ENCODE measurements at places on chromosomes 1 and 21. TPM values are rescaled to one million over a fixed set of nuclear protein-coding genes. Genes with fewer than 3 reads are reported as not detected.

The FAM72C gene
- 3.3 TPM for polyA plus RNA-seq

The ANGPTL3 gene
- 0.94 TPM for polyA plus RNA-seq

The FCAMR gene
- not detected for polyA plus RNA-seq

The DNAJC6 gene
- polyA plus RNA-seq: 48.1 TPM

The DNAJC11 gene
- polyA plus RNA-seq: 54.3 TPM

The GPR89B gene
- polyA plus RNA-seq: 18.9 TPM

DNA sequence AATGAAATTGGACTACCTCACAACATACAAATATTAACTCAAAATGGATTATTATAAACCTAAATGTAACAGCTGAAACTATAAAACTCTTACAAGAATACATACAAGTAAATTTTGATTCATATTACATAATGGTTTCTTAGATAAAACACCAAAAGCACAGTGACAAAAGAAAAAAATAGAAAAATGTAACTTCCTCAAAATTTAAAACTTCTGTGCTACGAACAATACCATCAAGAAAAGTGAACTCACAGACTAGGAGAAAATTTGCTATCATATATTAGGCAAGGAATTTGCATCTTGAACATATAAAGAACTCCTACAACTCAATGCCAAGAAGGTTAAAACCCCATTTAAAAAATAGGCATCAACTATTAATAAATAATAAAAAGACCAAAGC lies 31.2 kb downstream of the ANGPTL3 start:
- H3K27me3 ChIP-seq: no peaks in the 10 kb centered on the region
- no peaks in the 10 kb centered on the region for H3K4me1 ChIP-seq
- H3K4me3 ChIP-seq: no peak overlapping the region
- no peak for DNase-seq

- no peaks in the 10 kb centered on the region for H3K4me1 ChIP-seq
- H3K27ac ChIP-seq: no peak overlapping the region
- H3K4me3 ChIP-seq: no peak overlapping the region
- H3K36me3 ChIP-seq: no peaks in the 10 kb centered on the region
Observed at GRCh38 chr1:188715566-188715965, 1762.1 kb downstream of the BRINP3 start.

DNA sequence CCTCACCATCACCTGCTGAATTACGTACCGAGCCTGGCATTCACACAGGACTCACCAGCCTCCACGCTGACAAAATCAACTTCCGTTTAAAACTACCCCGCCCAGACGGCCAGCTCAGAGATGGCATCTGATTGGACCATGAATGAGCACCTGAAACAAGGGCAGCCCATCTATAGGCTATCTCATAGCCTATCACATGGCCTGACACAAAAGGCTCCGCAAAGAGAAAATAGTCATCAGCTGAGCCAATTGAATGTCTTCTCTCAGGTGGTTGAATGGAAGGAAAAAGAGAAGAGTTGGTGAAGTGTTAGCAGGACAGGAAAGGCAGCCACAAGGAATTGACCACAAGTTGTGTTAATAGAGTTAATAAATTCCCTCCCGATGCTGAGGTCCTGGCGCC lies 50.6 kb upstream of the ZC3H12A start:
- H3K27me3 ChIP-seq: peaks cover 2% of the 10 kb centered on the region
- H3K27ac ChIP-seq: no peak overlapping the region
- no peaks in the 10 kb centered on the region for H3K4me1 ChIP-seq
- DNase-seq: no peak
- H3K36me3 ChIP-seq: no peaks in the 10 kb centered on the region
- no peak overlapping the region for H3K4me3 ChIP-seq

DNA sequence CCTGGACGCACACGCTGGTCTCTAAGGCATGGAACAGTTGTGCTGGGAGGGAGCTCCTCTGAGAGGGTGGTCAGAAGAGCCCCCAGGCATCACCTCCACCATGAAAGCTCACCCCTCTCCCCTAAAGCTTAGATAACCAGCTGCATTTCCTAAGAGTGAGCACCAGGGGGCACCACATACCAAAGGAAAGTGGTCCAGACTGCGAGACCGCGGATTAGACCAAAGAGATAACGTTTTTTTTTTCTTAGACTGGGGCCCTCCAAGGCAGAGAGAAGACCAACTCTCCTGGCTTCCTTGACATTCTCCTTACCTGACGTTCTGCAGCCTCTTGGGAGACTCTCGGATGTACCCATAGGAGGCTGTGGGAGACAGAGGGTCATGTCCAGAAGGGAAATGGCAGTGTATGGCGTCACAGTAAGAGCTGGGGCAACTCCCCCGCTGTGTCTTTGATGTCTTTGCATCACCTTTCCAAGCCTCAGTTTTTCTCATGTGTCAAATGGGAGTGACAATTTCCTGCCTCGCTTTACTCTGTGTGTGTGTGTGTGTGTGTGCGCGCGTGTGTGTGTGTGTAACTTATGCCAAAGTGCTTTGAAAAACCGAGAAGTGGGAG lies 12.3 kb upstream of the IFNLR1 start:
- H3K4me1 ChIP-seq: no peaks in the 10 kb centered on the region
- no peak overlapping the region for H3K27ac ChIP-seq
- DNase-seq: peak; percentile 68
- no peaks in the 10 kb centered on the region for H3K36me3 ChIP-seq
- H3K4me3 ChIP-seq: no peak overlapping the region

- no peak overlapping the region for H3K27ac ChIP-seq
- no peaks in the 10 kb centered on the region for H3K4me1 ChIP-seq
- H3K36me3 ChIP-seq: no peaks in the 10 kb centered on the region
- no peak overlapping the region for H3K4me3 ChIP-seq
- DNase-seq: no peak
Observed at GRCh38 chr1:30579580-30579979, 143.8 kb downstream of the MATN1 start.

DNA sequence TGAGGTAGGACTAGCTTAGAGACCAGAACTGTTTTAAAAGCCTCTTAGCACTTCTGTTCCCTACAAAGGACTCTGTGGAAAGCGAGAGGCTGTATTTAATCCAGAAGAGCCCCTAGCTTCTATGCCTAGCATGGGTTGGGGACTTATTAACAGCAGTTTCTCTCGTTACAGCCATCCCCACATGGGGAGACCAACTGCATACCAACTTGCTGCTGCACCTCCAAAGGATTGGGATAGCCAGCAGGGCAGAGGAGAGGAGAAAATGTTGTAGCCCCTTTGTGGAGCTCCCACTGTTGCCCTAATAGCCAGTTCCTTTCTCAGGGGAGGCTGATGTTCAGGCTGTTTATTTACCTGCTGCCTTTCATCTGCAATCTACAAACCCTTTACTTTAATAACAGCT lies 11.0 kb upstream of the CELSR2 start:
- no peak overlapping the region for H3K4me3 ChIP-seq
- H3K27me3 ChIP-seq: no peaks in the 10 kb centered on the region
- H3K36me3 ChIP-seq: peaks cover 31% of the 10 kb centered on the region
- H3K4me1 ChIP-seq: peaks cover 6% of the 10 kb centered on the region

- H3K27me3 ChIP-seq: no peaks in the 10 kb centered on the region
- DNase-seq: no peak
- H3K27ac ChIP-seq: no peak overlapping the region
- peaks cover 9% of the 10 kb centered on the region for H3K36me3 ChIP-seq
- H3K4me3 ChIP-seq: no peak overlapping the region
Observed at GRCh38 chr1:162366671-162367070, 10.0 kb downstream of the SPATA46 start.

- H3K27me3 ChIP-seq: peaks cover 100% of the 10 kb centered on the region
- DNase-seq: no peak
- no peaks in the 10 kb centered on the region for H3K4me1 ChIP-seq
- H3K27ac ChIP-seq: no peak overlapping the region
Observed at GRCh38 chr1:47712596-47713299, 274.9 kb downstream of the FOXD2 start.
